ENCODE measurements at places on chromosomes 2 and 18. TPM values are rescaled to one million over a fixed set of nuclear protein-coding genes. Genes with fewer than 3 reads are reported as not detected.

The OSBPL6 gene
- total RNA-seq = 2.9 TPM

The MPP4 gene
- total RNA-seq = not detected

The DYNAP gene
- 5.2 TPM for total RNA-seq

The CCDC74B gene
- total RNA-seq = 0.31 TPM

The NDC80 gene
- total RNA-seq = 2.9 TPM

The TEX44 gene
- not detected for total RNA-seq

The DCDC2C gene
- not detected for total RNA-seq
